ENCODE measurements at places on chromosomes 11 and 22.

DNA sequence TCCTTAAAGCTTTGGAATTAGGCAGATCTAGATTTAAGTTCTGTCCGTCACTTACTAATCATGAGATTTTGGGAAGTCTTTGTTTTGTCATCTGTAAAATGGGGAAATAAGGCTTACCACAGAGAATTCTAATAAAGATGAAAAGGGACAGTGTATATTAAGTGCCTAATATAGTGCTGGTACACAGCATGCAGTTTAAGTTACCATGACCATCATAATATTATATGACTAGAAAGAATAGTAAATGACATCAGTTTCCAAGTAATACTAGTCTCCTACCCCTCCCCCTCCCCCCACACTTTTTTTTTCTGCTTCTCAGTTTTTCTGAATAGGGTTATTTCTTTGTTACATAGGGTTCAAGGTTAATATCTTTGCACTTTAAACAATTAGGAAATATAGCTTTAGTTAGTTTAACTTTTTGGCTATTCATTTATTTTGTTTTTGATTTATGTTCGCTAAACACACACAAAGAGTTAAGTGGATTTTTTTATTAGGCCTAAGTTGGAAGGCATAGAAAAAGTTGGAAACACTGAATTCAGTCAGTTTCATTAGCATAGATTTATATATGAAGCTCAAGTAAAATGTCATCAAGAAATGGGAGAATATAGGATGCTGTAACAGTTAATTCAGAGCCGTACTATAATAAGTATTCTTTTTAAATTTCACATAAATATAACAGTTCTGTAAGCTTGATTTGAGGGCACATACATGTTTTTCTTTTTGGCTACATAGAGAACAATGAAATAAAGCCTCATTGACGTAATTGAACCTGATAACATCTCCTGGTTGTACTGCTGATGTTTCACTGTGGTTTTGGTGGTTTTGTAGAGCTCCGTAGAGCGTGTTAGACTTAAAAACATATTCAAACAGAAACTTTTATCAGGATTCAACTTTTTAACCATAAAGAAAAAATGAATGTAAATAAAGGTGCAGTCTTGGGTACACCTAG lies 121.2 kb downstream of the PDE3B start:
- DNase-seq, result no peak

DNA sequence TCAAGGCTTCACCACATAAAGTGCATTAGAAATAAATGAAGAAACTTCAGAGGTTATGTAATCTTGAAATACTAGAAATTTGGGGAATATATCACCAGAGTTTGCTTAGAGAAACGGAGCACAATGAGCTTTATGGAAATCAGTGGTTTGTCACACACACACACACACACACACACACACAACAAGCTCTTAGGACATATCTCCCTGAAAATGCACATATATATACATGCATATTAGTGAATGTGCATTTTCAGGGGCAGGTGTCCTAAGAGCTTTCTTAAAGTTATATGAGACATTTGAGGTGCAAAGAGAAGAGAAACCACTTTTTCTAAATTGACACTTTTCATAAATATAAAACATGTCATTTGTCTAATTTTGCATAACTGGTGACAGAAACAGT lies 93.7 kb upstream of the CARD18 start:
- no peak for DNase-seq

DNA sequence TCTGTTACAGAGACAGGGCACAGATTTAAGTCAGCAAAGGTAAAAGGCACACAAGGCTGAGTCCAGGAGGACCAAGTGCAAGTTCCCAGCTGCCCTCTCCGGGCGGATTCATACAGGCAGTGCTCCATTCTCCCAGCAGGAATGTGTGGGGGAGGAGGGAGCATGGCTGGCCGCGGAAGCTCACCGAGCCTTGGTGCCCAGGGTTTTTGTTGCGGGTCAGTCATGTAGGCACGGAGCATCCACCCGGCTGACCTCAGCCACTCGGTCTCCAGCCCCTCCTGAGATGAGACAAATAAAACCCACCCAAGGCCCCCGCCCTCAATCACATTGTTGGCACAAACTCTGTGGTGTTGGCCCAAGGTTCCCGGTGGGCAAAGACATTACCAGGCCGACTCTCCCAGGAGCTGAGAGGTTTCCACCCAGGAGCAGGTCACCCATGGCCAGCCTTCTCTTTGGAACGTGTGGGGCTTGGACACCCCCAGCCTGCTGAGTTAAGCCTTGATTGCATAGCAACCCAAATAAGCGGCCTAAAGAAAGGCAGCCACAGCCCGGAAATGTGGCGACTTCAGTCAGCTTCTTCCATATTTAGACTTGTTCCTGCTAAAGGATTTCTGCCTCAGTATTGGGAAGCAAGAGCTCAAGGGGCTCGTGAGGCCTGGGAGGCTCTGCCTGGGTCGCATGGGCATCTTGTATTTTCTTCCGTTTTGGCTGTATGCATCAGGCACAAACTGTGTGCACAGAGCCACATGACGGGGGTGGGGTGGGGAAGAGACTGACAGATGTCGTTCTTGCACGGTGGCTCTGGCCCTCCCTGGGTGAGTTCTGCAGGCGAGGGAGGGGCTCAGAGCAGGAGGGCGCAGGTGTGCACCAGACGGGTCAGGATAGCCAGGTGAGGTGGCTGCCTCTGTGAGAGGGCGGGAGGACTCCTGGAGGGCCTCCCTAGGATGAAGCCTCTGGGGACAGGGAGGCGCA lies 63.0 kb downstream of the ARHGAP8 start:
- DNase-seq, result no peak

DNA sequence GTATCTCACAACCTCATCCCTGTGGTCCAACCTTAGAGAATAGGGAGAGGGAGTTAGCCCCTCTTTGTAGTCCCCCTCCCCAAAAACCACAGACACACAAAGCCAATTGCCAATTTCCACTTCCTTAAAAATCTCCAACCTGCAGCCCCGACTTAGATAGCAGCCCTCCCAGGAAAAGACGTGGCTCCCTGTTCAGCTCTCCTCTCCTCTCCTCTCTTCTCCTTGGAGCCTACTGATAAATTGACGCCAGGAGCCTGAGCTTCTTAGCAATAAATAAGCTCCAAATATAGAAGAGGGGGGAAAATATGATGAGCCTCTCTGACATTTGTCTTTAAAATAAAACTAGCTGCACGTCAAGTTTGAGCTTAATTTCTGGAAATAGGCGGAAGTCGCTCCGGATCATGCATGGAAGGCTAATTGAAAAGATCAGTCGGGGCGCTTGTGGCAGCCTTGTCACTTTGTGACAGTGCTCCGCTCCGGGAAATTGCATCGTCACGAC lies 7.3 kb downstream of the PAX6 start:
- DNase-seq, result no peak

- DNase-seq, result no peak
Observed at GRCh38 chr11:88583251-88583650, 245.7 kb upstream of the CTSC start.

- no peak for DNase-seq
Observed at GRCh38 chr22:22890085-22890484, 2.5 kb downstream of the IGLL5 start.

DNA sequence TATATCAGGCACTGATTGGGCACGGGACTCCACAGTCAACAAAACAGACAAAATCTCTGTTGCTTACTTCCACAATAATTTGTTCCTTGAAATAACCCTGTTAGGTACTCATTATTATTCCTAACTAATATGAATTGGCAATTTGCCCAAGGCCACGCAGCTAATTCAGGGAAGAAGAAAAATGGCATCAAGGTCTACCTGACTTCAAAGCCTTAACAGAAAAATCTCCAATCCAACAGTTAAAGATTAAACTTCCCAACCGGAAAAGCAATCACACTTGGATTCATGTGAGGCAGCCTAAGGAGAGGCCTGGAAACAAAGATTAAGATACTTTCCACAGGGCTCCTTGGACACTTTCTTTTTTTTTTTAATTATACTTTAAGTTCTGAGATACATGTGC lies 68.9 kb downstream of the PRCP start:
- DNase-seq, result no peak

- no peak for DNase-seq
Observed at GRCh38 chr11:86681483-86681756, 9.0 kb upstream of the ME3 start.

- no peak for DNase-seq
Observed at GRCh38 chr22:35380537-35381423, at the start of gene HMOX1. Gene HMOX1 (plus strand): TSS chr22:35381096. CDS start chr22:35381174, 78 bp downstream.

DNA sequence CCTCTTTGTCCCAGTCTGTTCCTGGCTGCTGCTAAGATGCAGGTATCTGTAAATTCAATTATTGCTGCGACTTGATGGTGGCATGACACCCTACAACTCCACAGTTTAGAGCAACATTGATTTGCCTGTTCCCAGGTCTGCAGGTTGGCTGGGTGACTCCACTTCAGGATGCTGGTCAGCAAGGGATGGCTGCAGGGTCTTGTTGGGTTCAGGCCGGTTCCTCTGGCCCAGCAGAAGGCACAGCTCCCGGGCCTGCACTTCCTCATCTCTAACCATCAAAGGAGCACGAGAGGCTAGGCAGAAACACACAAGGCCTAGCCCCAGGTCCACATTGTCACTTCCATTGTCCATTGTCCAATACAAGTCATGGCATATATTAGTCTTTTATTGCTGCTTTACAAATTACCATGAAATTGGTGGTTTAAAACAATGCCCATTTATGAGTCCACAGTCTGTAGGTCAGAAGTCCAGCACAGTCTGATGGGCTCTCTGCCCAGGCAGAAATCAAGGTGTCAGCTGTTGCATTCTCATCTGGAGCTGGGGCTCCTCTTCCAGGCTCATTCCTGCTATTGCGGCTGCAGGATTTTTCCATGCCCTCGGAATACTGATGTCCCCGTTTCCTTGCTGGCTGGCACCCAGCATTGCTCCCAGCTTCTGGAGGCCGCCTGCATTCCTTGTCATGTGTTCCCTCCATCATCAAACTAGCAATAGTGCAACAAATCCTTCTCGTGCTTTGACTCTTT lies 96.6 kb upstream of the LMO1 start:
- DNase-seq, result no peak

DNA sequence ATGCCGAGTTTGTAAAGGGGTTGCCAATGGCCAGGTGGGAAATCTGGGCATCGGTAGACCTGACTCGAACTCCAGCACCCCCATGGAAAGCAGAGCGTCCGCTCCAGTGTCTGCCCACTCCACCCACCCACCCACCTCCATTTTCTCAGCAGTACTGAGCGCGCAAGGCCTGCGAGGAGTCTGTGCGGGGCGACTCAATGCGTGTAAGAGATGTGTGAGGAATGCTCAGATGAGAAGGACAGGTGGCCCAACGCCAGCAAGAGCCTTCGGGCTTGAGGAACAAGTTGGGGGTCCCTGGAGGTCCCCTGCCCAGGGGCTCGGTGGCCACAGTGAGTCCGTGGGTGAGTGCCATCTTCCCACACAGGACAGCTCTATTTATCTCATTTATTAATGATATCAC lies 50.6 kb downstream of the CERK start:
- DNase-seq, result no peak

- DNase-seq, result no peak
Observed at GRCh38 chr11:3905080-3905953, 49.9 kb downstream of the STIM1 start.

- DNase-seq, result no peak
Observed at GRCh38 chr11:80722629-80723028, 1281.8 kb upstream of the TENM4 start.

DNA sequence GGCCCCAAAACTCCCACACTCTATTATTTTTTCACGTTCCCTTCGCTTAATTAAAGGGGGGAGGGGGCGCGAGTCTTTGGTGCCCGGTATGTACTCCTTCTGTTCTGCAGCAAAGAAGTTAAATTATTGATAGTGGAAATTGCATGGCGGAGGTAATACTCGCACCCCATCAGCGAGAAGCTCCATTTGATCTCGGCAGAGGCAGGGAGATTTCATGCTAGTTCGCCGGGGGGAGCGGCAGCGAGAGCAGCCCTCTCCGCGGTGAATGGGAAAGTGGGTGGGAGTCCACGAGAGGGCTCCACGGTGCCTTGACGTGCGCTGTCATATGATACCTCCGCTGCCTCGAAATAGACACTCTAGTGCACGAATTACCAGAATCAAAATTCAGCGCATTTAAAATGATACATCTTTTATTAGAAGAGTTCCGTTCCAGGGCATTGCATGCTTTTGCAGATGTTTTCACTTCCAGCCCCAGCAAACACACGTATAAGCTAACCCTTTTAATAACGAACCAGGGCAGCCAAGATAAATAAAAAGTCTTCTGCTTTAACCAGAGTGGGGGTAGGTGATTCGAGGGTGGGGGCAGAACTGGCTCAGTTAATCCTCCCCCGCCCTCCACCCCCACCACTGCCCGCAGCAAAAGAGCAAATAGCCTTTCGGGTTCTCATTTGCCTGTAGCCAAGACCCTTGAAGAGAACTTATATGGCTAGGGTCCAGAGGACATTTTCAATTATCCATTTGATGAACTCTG lies 1.3 kb upstream of the BDNF start:
- peak; percentile 54 for DNase-seq

DNA sequence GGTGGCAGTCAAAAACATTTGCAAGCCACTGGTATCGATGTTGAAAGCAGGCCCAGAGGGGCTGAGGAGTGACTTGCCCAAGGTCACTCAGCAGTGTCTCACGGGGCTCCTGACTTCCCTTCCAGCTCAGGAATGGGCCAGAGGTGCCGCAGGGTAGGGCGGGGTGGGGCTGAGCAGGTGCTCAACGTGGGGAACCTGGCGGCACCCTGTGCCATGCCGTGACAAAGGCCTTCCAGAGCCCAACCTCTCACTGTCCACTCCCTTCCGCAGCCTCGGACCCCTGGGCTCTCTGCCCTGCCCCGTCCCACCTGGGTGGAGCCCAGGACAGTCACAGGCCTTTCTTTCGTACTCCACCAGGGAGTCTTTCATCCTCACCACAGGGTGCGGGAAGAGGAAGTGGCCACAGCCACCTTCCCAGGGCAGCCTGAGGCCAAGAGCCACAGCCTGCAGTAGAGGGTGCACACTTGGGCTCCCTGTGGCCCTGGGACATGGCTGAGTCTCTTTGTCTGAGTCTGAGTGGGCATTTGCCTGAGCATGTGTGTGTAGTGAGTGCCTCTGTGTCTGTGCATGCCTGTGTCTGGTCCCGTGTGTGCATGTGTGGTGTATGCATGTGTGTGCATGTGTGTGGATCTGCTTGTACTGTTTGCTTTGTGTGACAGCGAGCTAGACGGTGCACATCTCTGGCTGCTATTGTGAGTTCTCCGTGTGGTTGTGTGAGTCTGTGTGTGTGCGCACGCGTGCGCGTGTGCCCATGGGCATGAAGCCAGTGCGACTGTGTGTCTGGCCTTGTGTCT lies 6.0 kb upstream of the LIF start:
- no peak for DNase-seq

DNA sequence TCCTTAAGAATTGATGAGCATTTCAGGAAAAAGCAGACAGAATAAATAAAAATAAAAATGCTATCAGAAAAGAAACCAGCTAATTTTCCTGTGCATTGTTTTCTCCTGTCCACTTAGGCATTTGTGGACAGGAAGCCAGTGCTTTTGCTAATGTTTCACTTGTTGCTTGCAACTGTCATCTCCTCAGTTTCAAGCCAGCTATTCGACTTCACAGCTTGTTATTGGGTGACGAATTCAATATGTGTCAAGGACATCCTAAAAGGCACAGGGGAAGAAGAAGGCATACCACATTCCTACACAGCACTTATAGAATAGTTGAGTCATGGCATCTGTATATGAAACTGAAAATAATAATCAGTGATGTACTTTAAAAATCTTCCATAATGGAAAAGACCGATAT lies 530.6 kb upstream of the KIRREL3 start:
- no peak for DNase-seq

GRCh38 chr11:28241760-28242159 lies 133.6 kb downstream of the METTL15 start:
- DNase-seq, result no peak

GRCh38 chr11:10909141-10909883 lies 51.5 kb upstream of the ZBED5 start:
- no peak for DNase-seq

Data from D341Med (cell line).